Large intestine (tissue), 12 donors: ENCODE measurements at places on chromosomes 7 and 10. TPM values are rescaled to one million over a fixed set of nuclear protein-coding genes. Genes with fewer than 3 reads are reported as not detected.

The CLCN1 gene
- 1.6 TPM for polyA plus RNA-seq

The DRGX gene
- 0.78 TPM for polyA plus RNA-seq

The EIF3A gene
- polyA plus RNA-seq, result 147 TPM

The PLAC9 gene
- polyA plus RNA-seq, result 17.8 TPM

The RSPH10B gene
- polyA plus RNA-seq, result 0.52 TPM

The GTF2I gene
- 195 TPM for polyA plus RNA-seq

The ETV1 gene
- polyA plus RNA-seq, result 30.6 TPM

The LRRC61 gene
- 22.8 TPM for polyA plus RNA-seq

The SDHAF3 gene
- 26.2 TPM for polyA plus RNA-seq

The FAM24B gene
- 4.1 TPM for polyA plus RNA-seq

The VWDE gene
- polyA plus RNA-seq, result 0.66 TPM

The IRF5 gene
- 5.5 TPM for polyA plus RNA-seq

The ACSM6 gene
- 0.06 TPM for polyA plus RNA-seq

The GSDME gene
- 87.6 TPM for polyA plus RNA-seq

The PRLHR gene
- 1.1 TPM for polyA plus RNA-seq

The CHST3 gene
- polyA plus RNA-seq, result 4.7 TPM

The CDC14C gene
- 0.06 TPM for polyA plus RNA-seq

The LRRC18 gene
- polyA plus RNA-seq, result 0.24 TPM

The PLEKHS1 gene
- 62.4 TPM for polyA plus RNA-seq

The LRRD1 gene
- 0.19 TPM for polyA plus RNA-seq

The HOXA2 gene
- polyA plus RNA-seq, result 5.5 TPM

The DHX32 gene
- polyA plus RNA-seq, result 37.2 TPM

The SFTPA1 gene
- polyA plus RNA-seq, result not detected
